Activated gamma-delta T cell treated with anti-CD3 and anti-CD28 coated beads, Interleukin-2, amount 50 U/mL, for 16 hours (primary cell): ENCODE measurements at places on chromosomes 16 and 17.

GRCh38 chr17:1779571-1780131, 17.8 kb downstream of the SERPINF1 start:
- no peak for DNase-seq

GRCh38 chr16:55391760-55392375, 67.9 kb downstream of the IRX6 start:
- DNase-seq = no peak

DNA sequence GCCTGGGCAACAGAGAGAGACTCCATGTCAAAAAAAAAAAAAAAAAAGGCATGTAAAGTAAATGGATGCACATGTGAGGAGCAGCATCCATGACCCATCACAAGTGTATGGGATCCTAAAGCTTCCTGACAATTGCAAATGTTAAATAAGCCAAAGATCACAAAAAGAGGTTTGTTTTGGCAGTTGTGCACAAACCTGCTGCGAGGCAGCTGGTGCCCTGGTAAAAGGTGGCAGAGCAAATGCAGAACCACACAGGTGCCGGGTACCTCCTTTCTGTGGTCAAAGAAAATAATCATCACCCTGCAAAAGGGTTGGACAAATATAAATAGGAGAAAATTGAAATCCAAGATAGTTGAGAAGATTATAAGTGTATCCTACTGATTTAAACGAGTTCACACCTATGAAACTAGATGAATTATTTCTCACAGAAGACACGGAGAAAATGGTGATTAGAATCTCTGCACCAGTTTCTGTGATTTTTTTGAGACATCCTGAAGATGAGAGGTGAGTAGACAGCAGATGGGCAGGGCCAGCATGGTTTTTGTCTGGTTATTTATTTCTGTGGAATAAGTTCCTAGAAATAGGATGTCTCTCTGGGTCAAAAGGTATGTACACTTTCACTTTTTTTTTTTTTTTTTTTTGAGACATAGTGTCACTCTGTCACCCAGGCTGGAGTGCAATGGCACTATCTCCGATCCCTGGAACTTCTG, 291.3 kb downstream of the CDH13 start:
- no peak for DNase-seq

GRCh38 chr17:2751491-2751890, 2.0 kb upstream of the CCDC92B start:
- no peak for DNase-seq

DNA sequence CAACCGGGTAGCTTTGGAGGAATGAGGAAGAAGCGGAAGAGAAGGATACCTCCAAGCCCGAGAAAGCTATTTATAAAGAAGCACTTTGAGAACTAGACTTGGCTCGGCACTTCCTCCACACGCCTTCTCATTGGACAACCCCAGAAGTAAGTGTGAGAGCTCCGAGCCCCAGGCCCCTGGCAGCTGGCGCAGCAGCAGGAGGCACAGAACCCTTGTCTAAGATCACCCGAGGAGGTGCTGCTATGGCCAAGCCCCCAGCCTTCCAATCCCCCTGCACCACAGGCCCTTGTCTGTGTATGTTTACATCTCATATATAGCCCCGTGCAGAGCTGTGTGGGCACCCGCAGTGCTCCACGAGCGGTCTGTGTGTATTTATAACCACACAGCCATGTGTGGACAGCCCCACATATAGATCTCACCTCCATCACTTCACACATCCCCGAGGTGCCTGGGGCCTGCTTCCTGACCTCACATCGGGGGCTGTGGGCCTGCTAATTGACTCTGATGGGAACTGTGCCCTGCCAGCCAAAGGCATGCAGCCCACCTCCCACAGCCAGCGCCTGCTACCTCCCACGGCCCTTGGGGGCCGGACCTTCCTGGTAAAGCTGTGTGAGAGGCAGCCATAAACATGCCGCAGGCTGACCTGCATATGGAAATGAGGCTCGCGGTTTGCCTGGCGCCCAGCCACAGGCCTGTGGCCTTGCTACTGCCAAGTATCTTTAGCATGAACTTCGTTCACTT, 96.1 kb downstream of the C17orf67 start:
- no peak for DNase-seq

DNA sequence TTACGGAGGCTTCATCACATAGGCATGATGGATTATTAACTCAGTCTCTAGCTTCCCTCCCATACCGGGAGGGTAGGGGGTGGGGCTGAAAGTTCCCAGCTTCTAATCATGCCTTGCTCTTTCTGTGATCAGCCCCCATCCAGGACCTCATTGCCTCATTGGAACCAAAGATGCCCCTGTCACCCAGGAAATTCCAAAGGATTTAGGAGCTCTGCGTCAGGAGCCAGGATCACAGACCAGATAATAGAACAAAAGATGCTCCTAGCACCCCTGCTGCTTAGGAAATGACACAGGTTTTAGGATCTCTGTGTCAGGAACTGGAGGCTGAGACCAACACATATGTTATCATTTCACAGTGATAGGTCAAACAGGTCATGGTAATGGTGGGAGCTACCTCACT, 9.7 kb downstream of the USB1 start:
- DNase-seq = no peak

GRCh38 chr16:50061326-50061725, 4.4 kb upstream of the HEATR3 start:
- DNase-seq = no peak

DNA sequence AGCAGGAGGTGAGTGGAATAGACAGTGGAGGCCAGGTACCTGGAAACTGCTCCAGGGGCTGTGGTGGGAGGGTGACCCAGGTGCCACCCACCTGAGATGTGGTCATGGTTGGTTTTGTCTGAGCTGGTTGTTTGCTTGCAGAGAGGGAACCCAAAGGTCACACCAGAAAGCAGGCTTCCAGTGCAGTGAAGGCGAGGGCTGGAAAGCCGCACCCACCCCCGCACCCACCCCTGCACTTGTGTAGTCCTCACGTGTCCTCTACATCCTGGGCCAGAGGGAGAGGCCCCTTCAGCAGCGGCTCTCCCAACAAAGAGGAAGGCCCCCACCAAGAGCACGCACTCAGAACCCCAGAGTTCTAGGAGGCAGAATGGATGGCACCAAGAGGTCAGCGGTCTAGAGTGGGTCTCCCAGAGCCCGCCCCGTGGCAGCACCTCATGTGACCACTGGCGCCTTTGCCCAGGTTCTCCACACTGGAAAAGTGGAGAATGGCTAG, 92.6 kb upstream of the CBX4 start:
- no peak for DNase-seq

GRCh38 chr17:80811181-80812105, 180.2 kb upstream of the CHMP6 start:
- no peak for DNase-seq

DNA sequence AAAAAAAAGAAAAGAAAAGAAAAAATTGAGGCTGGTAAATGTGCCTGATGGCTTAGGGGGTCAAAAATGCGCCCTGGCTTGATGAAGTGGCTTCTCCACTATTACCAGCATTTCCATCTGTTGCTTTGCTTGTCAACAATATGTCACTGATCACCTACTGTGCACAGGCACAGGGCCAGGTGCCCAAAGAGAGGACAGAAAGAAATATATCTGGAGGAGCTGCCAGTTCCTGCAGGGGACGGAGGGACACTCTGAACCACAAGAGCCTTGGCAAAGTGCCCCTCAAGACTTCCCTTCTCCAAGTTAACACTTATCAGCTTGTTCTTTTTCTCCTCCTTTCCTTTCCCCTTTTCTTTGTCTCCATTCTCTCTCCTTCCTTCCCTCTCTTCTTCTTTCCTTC, 34.7 kb downstream of the GINS3 start:
- no peak for DNase-seq

DNA sequence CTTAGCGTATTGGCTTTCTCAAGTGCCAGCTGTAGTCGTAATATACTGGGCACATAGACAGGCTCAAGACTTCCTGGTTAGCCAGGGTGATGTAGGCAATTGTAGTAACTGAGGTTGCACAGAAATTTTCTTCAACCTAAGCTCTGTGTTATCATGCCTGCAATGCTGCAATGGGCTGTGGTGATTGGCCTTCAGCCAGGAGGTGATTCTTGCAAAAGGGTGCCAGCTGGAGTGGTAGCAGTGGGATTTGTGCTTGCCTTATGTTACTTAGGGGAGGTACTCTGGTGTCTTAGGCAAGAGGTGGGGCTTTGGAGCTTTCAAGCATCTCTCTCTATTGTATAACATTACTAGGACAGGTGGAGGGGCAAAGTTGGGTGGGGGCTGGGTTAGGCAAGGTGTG, 495.1 kb downstream of the CDH11 start:
- no peak for DNase-seq

DNA sequence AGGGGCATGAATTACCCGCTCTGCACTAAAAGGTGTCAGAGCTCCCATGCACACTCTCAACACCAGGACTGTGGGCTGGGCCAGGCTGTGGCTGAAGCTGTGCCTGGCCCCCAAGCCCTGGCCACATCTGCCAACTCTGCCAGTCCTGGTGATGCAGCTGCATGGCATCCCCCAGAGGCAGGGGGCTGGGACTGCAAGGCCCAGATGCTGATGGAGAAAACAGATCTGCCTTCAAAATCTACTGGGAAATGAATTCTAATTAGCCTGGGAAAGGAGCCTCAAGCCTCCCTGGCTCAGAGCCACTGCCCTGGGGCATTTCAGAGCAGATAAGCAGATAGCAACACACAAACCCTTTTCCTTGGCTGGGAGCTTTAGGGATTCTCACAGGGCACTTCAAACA, 3.4 kb downstream of the CHST6 start:
- DNase-seq = no peak

GRCh38 chr16:68200088-68200783, 35.7 kb downstream of the ESRP2 start:
- no peak for DNase-seq

GRCh38 chr16:80680046-80680445, 124.4 kb downstream of the CDYL2 start:
- no peak for DNase-seq

DNA sequence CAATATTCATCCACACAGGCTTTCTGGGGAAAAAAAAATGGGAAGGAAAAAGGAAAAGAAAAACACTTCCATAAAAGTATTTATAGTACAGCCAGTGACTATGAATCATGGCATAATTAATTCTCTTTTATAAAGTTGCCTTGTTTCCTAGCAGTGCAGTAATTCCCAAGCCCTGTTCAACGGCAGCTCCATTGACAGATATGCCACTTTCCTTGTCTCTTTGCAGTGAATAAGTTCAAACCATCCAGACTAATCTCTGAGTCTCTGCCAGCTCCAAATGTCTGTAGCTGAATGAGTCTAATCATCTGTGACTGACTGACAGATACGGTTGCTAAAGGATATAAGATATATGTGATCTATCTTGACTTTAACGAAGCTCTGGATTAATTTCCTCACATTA, 52.9 kb upstream of the KCNJ16 start:
- DNase-seq = no peak

GRCh38 chr17:31274252-31274651, 22.8 kb downstream of the OMG start:
- no peak for DNase-seq

DNA sequence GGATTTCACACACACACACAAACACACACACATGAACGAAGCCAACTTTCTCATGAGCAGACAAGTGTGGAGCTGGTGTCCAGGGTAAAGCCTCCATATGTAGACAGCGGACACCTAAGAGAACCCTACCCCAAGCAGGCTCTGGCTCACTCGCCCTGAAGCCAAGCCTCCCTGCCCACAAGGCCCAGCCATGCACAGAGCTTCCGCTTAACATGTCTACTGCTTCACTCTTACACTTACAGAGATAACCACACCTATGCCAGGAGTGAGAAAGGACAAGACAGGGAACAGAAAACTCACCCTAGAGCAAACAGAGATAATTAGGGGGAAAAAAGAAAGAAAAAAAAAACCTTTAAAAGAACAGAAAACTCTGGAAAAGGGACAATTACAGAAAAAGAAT, 67.5 kb downstream of the CYTH1 start:
- no peak for DNase-seq

DNA sequence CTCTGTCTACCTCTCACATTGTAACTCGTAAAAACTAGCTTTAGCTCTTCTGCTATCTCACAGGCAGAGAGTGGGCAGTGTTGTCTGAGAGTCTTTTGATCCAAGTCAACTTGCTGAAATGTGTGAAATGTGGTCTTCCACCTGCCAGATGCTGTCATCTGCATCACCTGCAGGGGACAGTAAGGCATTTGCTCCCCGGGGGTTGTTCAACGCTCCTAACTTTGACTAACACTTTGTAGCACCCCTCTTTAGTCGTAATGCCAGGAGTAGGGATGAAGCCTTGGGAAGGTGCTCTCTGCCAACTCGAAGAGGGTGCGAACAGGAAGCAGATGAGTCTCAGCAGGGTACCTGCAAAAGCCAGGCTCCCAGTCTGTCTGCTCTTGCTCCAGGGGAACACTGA, 36.1 kb downstream of the SNX11 start:
- no peak for DNase-seq

DNA sequence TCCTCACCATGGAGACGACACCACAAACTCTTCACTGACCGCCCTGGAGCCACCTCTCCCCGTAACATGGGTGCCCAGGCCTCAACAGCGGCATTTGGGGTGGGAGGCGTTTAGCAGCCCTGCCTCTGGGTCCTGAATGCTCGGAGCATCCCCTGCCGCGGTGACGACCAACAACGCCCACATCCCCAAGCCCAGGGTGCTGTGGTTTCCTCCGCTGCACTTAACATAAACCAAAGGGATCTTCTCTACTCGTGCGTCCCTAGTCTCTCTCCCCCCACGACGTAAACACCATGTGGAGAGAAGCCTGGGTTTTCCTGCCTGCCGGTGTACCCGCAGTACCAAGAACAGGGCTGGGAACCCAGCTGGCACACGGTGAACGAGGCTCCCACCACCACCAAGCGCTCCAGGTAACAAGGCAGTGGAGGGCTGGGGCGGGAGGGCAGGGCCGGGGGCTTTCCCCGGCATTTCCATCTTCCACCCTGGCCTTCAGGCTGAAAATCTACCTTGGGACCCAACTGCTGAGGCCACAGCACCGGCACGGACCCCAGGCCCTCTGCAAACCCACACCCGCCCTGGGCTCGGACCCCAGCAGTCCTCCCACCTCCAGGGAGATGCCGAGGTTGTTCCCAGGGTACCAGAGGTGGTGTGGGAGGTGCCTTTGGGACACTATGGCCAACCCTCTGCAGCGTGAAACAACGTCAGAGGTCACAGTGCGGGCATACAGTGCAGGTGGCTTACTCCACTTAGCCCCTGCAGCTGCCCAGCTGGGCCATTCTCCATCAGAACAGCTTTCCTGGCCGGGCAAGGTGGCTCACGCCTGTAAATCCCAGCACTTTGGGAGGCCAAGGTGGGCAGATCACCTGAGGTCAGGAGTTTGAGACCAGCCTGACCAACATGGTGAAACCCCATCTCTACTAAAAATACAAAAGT, 54.3 kb downstream of the TIMM22 start:
- no peak for DNase-seq

GRCh38 chr17:859061-859823, 77.1 kb downstream of the MRM3 start:
- DNase-seq = no peak

- no peak for DNase-seq
These were observed 234.1 kb upstream of the MON1B start for GRCh38 chr16:76956841-76957240.

GRCh38 chr16:4385066-4385788, 13.6 kb downstream of the VASN start:
- no peak for DNase-seq

DNA sequence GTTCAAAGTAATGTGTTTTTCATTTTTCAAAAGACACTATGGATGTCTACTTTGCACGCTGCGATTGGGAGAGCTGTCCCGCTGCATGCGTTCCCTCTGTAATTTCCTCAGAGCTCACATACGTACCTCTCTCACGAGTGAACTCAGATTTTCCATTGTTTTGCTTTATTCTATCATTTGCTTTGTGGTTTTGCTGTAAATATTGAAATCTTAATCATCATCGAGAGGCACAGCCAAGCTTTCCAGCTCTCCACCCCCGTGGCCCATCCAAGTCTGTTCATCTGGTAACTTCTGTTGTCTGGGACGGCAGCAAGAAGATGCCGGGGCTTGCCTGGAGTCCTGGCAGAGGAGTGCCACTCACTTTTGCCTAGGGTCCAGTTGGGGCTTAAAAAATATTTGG, 21.1 kb downstream of the TMC6 start:
- DNase-seq = no peak
